ENCODE measurements at places on chromosomes 1 and 21. TPM values are rescaled to one million over a fixed set of nuclear protein-coding genes. Genes with fewer than 3 reads are reported as not detected.

DNA sequence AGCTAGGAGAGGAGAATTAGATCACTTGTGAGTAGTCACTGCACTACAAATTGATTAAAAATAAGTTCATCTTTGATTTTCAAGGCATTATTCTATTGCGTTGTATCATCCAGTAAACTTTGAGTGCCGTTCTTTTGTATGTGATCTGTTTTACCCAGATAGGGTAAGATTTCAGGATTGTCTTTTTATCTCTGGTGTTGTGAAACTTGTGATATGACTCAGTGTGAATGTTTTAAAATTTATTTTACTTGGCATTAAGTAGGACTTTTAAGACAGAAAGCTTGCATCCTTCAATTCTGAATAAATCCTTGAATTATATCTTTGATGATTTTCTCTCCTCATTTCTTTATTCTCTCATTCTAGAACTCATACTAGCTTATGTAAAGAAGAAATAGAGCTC, 93.3 kb upstream of the ADAMTS5 start:
- DNase-seq = peak; percentile 88

DNA sequence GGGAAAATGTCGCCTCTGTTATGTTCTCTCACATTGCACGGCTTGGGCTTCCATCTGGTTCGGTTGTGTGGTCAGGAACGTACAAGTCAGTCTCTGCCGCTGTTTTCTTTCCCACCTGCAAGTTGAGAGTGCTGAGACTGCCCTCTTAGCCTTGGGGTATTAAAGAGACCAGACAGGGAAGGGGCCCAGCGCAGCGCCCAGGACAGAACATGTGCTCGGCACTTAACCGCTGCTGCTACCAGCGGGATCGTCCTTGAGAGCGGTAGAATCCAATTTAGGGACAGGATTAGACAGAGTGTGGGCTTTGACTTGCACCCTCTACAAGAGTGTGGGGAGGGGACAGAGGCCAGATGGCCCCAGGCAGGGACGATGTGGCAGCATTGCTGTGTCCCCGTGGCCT, 17.7 kb upstream of the AGPAT3 start:
- no peak for DNase-seq

DNA sequence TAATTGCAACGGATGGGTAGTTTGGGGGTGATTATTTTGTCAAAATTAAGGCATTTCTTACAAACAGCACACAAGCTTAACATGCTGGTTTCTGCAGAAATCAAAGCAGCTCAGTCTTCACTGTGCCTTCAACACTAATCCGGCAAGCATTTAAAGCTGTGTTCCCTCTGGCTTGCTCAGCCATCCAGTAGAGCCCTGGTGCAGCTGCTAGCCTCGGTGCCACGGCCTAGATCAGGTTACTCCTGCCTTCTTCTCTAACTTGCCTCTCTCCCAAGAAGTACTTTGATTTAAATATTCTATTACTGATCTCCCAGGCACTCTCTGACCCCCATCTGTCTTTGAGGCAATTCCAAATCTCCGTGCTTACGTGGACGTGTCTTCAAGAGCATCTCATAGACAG, 85.6 kb downstream of the GREM2 start:
- no peak for DNase-seq

GRCh38 chr1:184110272-184111204, 59.0 kb downstream of the TSEN15 start:
- peak; percentile 1 for DNase-seq

- DNase-seq = no peak
Measured at GRCh38 chr1:221557013-221557412, 184.9 kb downstream of the DUSP10 start.

GRCh38 chr1:11000526-11000925, 11.9 kb upstream of the TARDBP start:
- no peak for DNase-seq

GRCh38 chr1:36771240-36771639, 263.1 kb downstream of the GRIK3 start:
- DNase-seq = no peak

MROH9 gene
- total RNA-seq = 0.27 TPM

GRCh38 chr1:228514421-228514820, 27.2 kb downstream of the RNF187 start:
- no peak for DNase-seq

DNA sequence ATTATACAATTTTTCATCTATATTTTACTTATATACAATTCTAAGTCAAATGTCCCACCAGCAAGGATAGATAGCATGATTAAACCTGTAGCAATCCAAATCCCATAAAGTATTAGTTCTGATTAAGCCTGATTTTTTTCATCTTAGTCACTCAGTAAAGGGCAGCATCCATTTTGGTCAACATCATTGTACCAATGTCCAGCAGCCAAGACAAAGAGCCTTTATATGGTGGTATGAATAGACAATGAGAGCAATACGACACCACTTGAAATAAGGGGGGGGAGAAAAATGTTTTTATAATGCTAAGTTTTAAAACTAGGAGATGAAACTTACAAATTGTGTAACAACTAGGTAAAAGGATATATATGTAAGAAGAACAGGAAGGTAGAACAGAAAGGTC, 7.4 kb downstream of the ZNF644 start:
- DNase-seq = no peak

GRCh38 chr1:46133181-46133658, 791 bp upstream of the PIK3R3 start:
- DNase-seq = no peak

DNA sequence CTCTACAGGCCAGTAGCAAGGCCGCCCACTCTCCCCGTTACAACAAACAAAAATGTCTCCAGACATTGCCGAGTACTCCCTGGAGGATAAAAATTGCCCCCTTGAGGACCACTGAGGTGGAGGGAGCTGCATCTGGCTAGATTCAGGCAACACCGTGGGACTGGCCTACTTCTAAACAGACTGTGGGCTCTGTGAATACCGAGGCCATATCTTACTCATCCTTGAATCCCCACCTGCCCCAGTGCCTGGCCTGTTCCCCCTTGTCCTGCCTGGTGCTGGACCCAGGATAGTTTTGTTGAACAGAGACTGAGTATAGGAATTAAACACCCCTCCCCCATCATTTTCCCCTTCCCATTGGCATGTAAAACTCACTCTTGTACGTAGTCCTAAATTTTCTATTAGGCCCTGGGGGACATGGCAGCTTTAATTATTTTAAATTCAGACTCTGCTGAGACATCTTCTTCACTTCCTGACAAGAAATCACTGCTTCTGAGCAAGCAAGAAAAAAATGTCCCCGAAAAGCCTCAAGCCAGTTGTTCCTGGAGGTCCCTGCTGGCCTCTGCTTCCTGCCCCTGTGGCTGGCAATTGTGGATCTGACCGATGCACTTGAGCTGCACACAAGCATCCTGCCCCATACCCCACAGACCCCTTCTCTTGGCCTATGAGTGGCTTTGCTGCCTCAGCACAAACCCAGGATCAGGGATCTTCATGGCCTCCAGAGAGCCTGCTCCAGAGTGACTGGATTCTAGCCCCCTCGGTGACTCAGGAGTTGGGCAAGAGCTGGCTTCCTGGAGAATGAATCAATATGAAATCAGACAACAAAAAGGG, 111.0 kb downstream of the ACTL8 start:
- DNase-seq = peak; percentile 90

DNA sequence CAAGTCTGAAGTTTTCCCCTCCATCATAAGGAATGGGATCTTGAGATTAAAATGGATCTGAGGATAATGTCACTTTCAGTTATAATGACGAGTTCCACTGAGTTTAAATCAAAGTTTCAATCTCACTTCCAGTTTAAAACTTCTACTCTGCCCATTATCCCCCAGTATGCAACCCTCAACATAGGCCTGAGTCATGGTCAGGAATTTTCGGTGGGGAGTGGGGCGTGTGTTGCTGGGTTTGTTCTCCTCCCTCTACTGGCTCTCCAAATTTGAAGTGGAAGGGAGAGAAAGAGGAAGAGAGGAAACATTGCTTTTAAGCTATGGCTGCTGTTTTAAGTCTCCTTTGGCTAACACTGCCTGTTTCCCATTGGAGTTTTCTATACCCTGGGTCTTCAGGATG, 152.9 kb downstream of the TM2D1 start:
- no peak for DNase-seq

DNA sequence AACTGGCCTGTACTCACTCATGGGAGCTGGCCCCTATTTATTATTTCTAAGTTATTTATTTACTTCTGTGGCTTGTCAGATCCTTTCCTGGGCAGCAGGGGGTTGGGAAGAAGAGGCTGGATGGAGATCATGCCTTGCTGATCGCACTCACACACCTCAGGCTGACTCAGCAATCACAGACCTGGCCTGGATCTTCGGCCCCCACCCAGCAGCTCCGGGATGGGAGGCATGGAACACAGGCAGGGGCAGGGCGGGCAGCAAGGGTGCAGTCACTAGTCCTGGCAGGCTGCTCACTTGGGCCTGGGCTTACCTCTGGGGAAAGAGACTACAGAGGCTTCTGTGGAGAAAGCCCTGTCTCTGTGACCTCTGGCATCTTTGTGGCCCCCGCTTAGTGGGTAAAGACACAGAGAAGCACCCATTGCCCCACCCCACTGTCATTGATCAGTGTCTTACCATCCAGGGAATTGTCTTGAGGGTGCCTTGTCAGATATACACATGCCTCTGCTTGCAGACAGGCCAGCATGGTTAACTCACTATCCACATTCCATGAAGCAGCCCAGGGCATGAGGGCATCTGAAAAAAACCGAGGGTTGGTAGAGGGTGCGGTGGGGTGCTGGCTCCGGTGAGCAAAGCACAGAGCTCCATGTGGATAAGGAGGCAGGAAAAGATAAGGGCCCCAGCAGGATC, 3.7 kb downstream of the ARTN start:
- no peak for DNase-seq

DNA sequence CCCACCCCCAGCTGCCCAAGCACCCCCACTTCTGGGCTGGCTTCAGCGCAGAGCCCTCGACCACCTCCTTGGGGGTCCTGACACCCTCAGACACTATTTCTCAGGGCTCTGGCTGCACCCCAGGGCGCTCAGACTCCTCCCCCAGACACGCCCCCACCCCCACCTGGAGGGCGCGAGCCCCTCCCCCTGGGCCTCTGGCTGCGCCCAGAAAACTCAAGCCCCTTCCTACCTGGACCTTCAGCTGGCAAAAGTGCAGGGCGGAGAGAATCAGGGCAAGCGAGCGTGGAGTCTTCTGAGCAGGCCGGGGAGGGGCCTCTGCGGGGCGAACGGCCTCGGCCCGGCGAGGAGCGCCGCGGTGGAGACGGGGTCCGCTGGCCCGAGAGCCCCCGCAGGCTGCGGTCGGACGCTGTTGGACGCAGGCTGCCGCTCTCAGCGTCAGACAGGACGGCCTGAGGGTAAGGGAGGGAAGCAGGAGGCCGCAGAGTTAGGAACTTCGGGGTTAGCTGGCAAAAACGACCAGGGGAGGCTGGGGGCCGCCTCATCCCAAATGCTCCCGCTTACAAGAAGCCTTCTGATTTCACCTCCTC, 17.4 kb upstream of the NBPF1 start:
- no peak for DNase-seq

DNA sequence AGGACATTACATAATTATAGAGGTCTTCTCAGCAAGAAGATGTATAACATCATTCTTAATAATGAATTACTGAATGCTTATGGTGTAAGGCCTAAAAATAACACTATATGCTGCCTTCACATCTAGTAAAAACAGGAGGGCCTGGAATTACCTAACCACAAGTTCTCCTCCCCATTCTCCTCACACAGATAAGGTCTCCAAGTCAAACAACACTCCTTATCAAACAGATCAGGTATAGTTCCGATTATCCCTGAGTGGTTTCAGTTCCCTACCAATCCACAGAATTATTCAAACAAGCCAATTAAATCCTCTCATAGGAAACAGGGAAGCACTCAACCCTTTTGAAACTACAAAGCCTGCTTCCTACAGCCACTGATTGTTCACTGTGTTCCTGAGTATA, 4.0 kb upstream of the AGBL4 start:
- DNase-seq = no peak

DNA sequence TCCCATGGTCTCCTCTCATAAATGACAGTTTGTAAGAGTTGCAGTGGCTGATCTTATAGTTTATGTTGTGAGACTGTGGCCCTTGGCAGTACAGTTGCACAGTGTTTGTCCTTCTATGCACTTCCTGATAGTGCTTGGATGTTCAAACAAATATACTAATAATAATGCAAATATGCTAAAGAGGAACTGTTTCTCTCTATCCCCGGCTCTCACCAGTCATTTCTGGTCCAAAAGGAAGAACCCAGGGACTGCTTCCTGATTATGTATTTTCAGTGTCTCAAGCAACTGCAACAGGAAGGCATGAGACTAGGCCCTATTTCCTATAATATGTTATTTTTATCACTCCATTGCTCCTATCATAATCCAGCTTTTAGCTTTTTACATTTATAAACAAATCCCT, 17.0 kb upstream of the SUCO start:
- no peak for DNase-seq

DNA sequence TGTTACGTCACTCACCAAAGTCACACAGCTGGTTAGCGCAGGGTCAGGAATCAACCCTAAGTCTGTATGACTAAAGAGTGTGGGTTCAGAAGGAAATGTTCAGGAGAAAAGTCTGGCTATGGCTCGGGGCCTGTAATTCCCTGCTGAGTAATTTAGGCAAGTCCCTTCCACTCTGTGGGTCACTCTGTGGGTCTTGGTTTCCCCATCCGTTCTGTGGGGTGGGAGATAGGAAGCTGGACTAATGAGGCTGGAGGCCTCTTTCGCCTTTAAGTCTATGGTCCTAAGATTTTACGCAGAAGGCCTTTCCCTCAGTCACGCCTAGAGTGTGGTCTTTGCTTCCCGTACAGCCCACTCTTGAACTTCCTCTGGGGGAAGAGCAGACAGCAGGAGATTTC, 14.3 kb upstream of the MED18 start:
- DNase-seq = no peak

ANGPTL1 gene
- total RNA-seq = 6.6 TPM

CFAP57 gene
- total RNA-seq = 0.45 TPM

RGS13 gene
- not detected for total RNA-seq

- DNase-seq = peak; percentile 41
Measured at GRCh38 chr1:13586001-13586400, 2.4 kb downstream of the PDPN start.

- peak; percentile 33 for DNase-seq
Measured at GRCh38 chr1:114695430-114696058, at the start of gene AMPD1. AMPD1 (minus strand) TSS chr1:114695546; CDS start chr1:114695471, 75 bp downstream.

DNA sequence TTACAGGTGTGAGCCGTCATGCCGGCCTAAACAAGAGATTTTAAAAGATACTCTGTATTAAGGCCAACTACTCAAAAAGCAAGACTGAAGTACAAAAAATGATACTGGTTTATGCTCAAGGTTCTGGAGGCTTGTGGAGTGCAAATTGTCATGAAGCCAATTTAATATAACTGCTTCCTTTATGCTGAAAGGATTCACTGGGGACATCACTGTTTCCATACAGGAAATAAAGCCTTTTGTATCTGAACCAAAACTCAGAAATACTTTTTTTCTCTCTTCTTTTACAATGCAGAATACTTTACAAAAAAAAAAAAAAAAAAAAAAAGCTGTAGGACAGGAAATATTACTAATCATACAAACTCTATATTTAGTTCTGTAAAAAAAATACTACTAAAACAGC, 55.5 kb upstream of the CNN3 start:
- peak; percentile 37 for DNase-seq

GRCh38 chr1:224619209-224619608, 3.1 kb downstream of the CNIH3 start:
- no peak for DNase-seq

- peak; percentile 26 for DNase-seq
Measured at GRCh38 chr1:185154912-185155513, 1.7 kb downstream of the TRMT1L start.

PTPN7 gene
- total RNA-seq = not detected

GRCh38 chr1:201647094-201647493, 108.2 kb downstream of the NAV1 start:
- no peak for DNase-seq

B3GALT2 gene
- total RNA-seq = 0.18 TPM

- no peak for DNase-seq
Measured at GRCh38 chr21:17191346-17191993, 321.4 kb upstream of the CXADR start.
